Left ventricle myocardium superior (tissue), 1 donor: ENCODE measurements at places on chromosomes 4 and X. TPM values are rescaled to one million over a fixed set of nuclear protein-coding genes. Genes with fewer than 3 reads are reported as not detected.

The CSAG2 gene
- total RNA-seq = not detected

The CXCR3 gene
- total RNA-seq = 0.20 TPM

The LYAR gene
- total RNA-seq = 10.0 TPM

The PRRG3 gene
- total RNA-seq = 1.7 TPM

The SLC6A8 gene
- 208 TPM for total RNA-seq

The CT45A5 gene
- total RNA-seq = not detected

The HPGD gene
- total RNA-seq = 1.1 TPM

The GPR101 gene
- total RNA-seq = not detected

The VCX2 gene
- not detected for total RNA-seq

The BEX2 gene
- total RNA-seq = 1.3 TPM

The INTS6L gene
- total RNA-seq = 3.2 TPM

The MAGEA4 gene
- not detected for total RNA-seq

The GAB3 gene
- total RNA-seq = 14.1 TPM

The SPP1 gene
- total RNA-seq = 2.7 TPM

The BGN gene
- 40.6 TPM for total RNA-seq

The EPHA5 gene
- 0.17 TPM for total RNA-seq

The EFHC2 gene
- total RNA-seq = 14.6 TPM

The CLNK gene
- not detected for total RNA-seq

The JCHAIN gene
- total RNA-seq = 7.0 TPM

The TREX2 gene
- total RNA-seq = 0.25 TPM

The HSFX3 gene
- not detected for total RNA-seq

The PABPC1L2B gene
- total RNA-seq = not detected

The CD38 gene
- 1.7 TPM for total RNA-seq

The FHDC1 gene
- total RNA-seq = 0.35 TPM

The ARX gene
- not detected for total RNA-seq

The DUSP21 gene
- not detected for total RNA-seq

The EPGN gene
- total RNA-seq = 3.0 TPM

The DCAF4L1 gene
- 0.32 TPM for total RNA-seq

The RPS6KA6 gene
- total RNA-seq = 0.37 TPM

The MAGED1 gene
- total RNA-seq = 68.3 TPM

The HAUS3 gene
- total RNA-seq = 8.2 TPM

The LRCH2 gene
- total RNA-seq = 1.6 TPM

The L1CAM gene
- total RNA-seq = 4.8 TPM

The LONRF3 gene
- total RNA-seq = 4.2 TPM

The GYG2 gene
- 1.4 TPM for total RNA-seq

The BRS3 gene
- total RNA-seq = not detected

The ARAP2 gene
- 2.7 TPM for total RNA-seq

The P2RY8 gene
- total RNA-seq = 2.6 TPM

The THOC2 gene
- total RNA-seq = 27.6 TPM

The SERTM2 gene
- not detected for total RNA-seq

The PHOX2B gene
- not detected for total RNA-seq

The RNF175 gene
- total RNA-seq = 0.20 TPM

The GABRG1 gene
- total RNA-seq = not detected

The NUDT9 gene
- 31.1 TPM for total RNA-seq

The NXF3 gene
- total RNA-seq = 0.20 TPM

The S100G gene
- not detected for total RNA-seq

The HSD17B10 gene
- 102 TPM for total RNA-seq
